ENCODE measurements at places on chromosomes 5 and 9. TPM values are rescaled to one million over a fixed set of nuclear protein-coding genes. Genes with fewer than 3 reads are reported as not detected.

GRCh38 chr5:140249536-140249935 is 53.4 kb downstream of the PFDN1 start:
- H3K4me3 ChIP-seq, result no peak overlapping the region
- H3K4me1 ChIP-seq, result peaks cover 37% of the 10 kb centered on the region
- DNase-seq, result no peak
- H3K27ac ChIP-seq, result no peak overlapping the region

The SLC28A3 gene
- total RNA-seq, result 1.9 TPM

DNA sequence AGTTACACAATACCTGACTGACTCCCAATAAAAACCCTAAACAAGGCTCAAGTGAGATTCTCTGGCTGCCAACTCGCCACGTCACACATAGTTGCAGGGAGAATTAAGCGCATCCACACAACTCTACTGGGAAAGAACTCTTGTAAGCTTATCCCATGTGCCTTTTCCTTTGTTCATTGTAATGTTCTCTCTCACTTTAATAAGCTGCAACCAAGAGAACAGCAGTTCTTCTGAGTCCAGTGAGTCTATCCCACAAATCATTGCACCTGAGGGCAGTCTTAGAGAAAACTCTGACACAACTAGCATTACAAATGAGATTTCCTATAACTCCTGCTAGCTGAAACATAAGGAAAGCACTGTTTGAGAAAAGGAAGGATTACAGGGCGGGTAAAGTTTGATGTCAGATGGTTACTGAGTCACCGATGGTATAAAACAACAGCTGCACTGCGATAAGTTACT is 27.4 kb downstream of the CENPK start:
- no peak overlapping the region for H3K27ac ChIP-seq
- no peaks in the 10 kb centered on the region for H3K27me3 ChIP-seq
- no peaks in the 10 kb centered on the region for H3K4me1 ChIP-seq
- H3K36me3 ChIP-seq, result no peaks in the 10 kb centered on the region

The GADD45G gene
- not detected for total RNA-seq

GRCh38 chr5:1760231-1760630 is 39.4 kb downstream of the MRPL36 start:
- peaks cover 3% of the 10 kb centered on the region for H3K4me1 ChIP-seq
- no peak for DNase-seq
- no peaks in the 10 kb centered on the region for H3K36me3 ChIP-seq
- peaks cover 11% of the 10 kb centered on the region for H3K27me3 ChIP-seq
- H3K4me3 ChIP-seq, result no peak overlapping the region
- H3K27ac ChIP-seq, result no peak overlapping the region

DNA sequence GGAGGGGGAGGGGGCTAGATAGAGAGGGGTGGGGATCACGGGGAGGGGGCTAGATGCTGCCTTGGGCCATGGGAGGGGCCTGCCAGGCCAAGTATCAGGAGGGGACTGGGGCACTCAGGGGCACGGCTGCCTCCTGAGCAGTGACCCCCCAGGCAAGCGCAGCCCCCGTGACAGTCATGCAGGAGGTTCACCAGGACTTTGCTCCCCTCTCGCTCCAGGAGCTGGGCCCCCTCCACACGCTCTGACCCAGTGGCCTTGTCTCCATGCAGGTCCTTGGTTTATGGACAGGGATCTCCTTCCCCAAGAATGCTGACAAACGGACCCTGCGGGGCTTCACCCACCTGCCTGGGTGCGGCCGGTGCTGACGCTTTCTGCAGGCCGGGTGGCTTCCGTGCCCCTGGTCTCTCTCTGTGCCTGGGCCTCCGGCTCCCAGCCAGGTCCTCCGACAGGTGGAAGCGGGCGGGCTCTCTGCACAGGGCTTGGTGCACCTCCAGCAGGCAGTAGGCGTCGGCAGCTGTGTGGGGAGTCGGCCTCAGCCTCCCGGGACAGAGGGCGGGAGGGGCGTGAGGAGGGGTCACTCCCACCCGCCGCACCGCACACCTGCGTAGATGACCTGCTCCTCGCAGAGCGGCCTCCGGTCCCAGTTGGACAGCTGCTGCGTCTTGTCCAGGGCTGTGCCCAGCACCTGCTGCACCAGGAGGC is 46.8 kb upstream of the NRARP start:
- H3K4me1 ChIP-seq, result no peaks in the 10 kb centered on the region
- no peaks in the 10 kb centered on the region for H3K27me3 ChIP-seq
- H3K36me3 ChIP-seq, result peaks cover 2% of the 10 kb centered on the region
- no peak overlapping the region for H3K4me3 ChIP-seq

Measured in IMR-90 (cell line).